ENCODE measurements at places on chromosomes 4 and X. TPM values are rescaled to one million over a fixed set of nuclear protein-coding genes. Genes with fewer than 3 reads are reported as not detected.

The JADE3 gene
- polyA plus RNA-seq: 3.6 TPM

The RHOXF1 gene
- 1.3 TPM for polyA plus RNA-seq

The SPANXA1 gene
- polyA plus RNA-seq: not detected

The CSN1S1 gene
- not detected for polyA plus RNA-seq

The ENAM gene
- polyA plus RNA-seq: not detected

The CT45A5 gene
- polyA plus RNA-seq: not detected

The SLC9B1 gene
- 3.8 TPM for polyA plus RNA-seq

The FREM3 gene
- polyA plus RNA-seq: not detected

The IL13RA1 gene
- polyA plus RNA-seq: 7.2 TPM

The STK32B gene
- 0.42 TPM for polyA plus RNA-seq

The FOXR2 gene
- polyA plus RNA-seq: not detected

The TXK gene
- 1.1 TPM for polyA plus RNA-seq

The CLTRN gene
- polyA plus RNA-seq: 0.35 TPM

The HDX gene
- polyA plus RNA-seq: 2.4 TPM

The UGT2B15 gene
- polyA plus RNA-seq: not detected

The ERAS gene
- polyA plus RNA-seq: 0.19 TPM

The CSAG3 gene
- polyA plus RNA-seq: not detected

The GRIA3 gene
- polyA plus RNA-seq: not detected

The RS1 gene
- not detected for polyA plus RNA-seq

The HSFX3 gene
- not detected for polyA plus RNA-seq

The SPANXC gene
- not detected for polyA plus RNA-seq

The HPGDS gene
- polyA plus RNA-seq: not detected

The SULT1E1 gene
- not detected for polyA plus RNA-seq

The IL21 gene
- polyA plus RNA-seq: not detected

The TMPRSS11F gene
- polyA plus RNA-seq: not detected

The VCX2 gene
- not detected for polyA plus RNA-seq

The GSX2 gene
- not detected for polyA plus RNA-seq

The SH3D19 gene
- polyA plus RNA-seq: not detected

The SLC38A5 gene
- 23.2 TPM for polyA plus RNA-seq

The ANKRD37 gene
- polyA plus RNA-seq: 30.6 TPM

The ADGRG4 gene
- polyA plus RNA-seq: not detected

The TBX22 gene
- polyA plus RNA-seq: not detected

The RAB40AL gene
- 0.45 TPM for polyA plus RNA-seq

The SERTM2 gene
- polyA plus RNA-seq: not detected

The MAD2L1 gene
- 1.5 TPM for polyA plus RNA-seq

The ANAPC4 gene
- polyA plus RNA-seq: 32.3 TPM

The PABPC1L2B gene
- polyA plus RNA-seq: not detected

The SLC9A7 gene
- 24.9 TPM for polyA plus RNA-seq

The RASL11B gene
- polyA plus RNA-seq: 0.36 TPM

The UVSSA gene
- polyA plus RNA-seq: 34.6 TPM

The XAGE1A gene
- not detected for polyA plus RNA-seq

The TMA16 gene
- 6.5 TPM for polyA plus RNA-seq

The UGT2B17 gene
- 0.26 TPM for polyA plus RNA-seq

The TCEAL5 gene
- not detected for polyA plus RNA-seq

The CYLC1 gene
- not detected for polyA plus RNA-seq

Data from B cell (primary cell).